ENCODE measurements at places on chromosomes 3 and 15.

GRCh38 chr3:72664184-72664975, 183.9 kb downstream of the SHQ1 start:
- no peak for DNase-seq

DNA sequence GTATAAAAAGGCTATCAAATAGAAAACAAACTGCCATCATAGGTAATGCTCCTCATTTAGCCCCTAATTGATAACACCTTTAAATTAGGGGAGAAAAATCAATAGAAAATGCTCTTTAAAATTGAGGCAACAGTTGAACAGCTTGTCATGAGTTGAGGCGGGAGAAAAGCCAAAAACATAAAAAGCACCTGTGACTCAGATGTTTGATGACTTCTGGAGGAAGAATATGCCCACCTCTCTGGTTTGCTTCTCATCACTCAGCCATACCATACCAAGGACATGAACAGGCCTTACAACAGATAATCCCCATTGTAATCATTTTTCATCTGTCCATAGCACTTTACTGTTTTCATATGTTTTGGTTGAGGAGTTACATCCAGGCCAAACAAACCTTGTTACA, 246.0 kb downstream of the MYRIP start:
- no peak for DNase-seq

DNA sequence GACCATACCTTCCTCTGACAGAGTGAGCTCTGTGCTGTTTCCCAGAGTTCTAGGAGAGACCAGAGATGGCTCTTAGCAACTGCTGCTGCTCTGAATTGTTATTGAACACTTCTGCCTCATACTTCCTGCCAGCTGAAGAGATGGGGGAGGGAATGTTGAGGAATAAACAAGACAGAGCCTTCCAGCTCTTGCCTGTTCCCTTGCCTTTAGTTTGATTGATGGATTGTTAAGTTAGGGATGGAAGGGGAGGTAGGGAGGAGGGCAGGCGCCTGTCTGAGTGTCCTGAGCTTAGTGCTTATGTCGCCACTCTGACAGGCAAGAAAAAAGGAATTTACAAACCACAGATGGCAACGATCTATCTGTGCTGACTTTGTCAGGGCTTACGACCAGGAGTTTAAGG, 42.8 kb downstream of the ZNF609 start:
- DNase-seq = peak; percentile 33

DNA sequence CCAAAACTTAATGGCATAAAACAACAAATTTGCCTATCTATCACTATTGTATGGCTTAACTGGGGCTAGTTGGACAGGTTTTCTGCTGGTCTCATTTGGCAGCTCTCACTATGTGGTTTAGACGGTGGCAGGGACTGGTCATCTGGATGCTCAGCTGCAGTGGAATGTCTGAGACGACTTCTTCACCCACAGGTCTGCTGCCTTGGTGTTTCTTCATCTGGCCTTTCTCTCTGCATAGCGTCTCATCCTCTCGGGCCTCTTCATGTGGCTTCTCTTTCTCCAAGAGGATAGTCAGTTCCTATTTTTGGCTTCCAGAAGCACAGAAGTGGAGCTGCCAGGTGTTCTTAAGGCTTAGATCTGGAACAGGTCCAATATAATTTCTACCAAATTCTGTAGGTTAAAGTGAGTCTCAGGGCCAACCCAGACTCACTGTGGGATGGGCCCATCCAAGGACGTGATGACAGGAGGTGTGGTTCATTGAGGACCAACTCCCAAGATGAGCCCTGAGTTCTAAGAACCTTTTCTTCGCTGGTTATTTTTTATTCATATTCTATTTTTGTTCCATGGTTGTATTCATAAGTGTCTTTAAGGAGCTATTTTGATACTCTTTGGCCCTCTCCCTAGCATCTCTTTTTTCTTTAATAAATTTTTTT, 18.6 kb downstream of the UBE2Q2 start:
- DNase-seq = no peak

DNA sequence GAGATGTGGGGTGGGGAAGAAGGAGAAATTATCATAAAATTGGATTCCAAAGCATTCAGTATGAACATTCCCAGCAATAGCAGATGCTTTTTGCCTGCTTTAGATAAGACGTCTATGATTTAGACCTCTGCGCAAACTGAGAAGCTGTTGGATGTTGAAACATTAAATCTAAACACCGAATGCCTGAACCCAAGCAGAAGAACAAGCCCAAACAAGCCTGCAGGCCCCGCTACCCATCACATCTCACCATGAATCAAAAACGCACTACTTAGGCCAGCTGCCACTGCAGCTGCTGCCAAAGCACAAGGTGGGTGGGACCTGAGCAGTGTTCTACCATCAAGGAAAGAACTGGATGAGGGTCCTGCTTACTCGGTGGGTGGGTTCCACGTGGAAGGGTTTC, 24.4 kb upstream of the THBS1 start:
- DNase-seq = no peak

- DNase-seq = no peak
Observed at GRCh38 chr15:81312790-81313543, 11.0 kb downstream of the STARD5 start.

DNA sequence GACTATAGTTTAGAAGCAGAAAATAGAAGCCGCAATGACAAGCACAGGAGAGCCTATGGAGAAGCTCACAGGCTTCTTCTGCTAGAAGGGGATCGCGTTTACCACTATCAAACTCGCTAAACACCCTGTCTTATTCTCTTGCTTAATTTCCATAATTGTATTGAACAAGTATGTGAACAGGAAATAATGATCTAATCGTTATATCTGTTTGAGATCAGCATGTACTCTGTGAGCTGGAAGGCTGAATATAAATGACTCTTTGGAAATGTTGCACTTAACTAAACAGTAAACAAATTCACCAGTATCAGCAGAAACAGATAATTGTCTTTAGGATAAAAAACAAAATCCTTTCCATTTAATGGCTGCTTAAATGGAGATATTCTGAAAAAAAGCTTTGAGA, 15.0 kb downstream of the NEK10 start:
- no peak for DNase-seq

DNA sequence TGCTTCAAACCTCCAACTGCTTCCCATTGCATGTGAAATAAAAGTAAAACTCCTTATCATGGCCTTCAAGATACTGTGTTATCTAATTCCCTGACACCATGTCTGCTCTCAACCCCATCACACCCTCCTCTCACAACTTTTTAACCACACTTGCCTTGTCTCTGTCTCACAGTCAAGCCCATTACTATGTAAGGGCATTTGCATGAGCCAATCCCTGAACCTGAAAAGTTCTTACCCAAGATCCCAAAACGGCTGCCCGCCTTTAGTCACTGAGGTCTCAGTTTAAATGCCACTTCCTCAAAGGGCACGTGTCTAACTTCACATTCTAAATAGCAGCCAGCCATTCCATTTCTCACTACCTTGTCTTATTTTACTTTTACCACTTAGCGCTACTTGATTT, 83.1 kb downstream of the SST start:
- DNase-seq = no peak

DNA sequence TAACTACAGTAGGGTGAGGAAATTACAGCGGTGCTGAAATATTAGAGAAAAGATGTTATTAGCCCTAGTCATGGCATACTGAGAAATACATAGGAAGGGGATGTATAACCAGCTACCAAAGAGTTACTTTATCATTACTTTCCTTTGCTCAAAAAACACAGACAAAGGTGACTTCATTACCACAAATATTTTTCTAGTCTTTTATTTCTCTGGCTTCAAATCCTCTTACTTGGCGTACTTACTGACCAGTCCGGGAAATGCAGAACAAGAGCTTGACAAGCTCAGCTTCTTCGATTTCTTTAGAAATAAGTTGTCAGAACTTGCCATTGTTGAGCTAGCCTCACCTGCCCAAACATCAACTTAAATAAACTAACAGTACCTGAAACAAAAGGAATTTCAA, 142.1 kb upstream of the TMCO5A start:
- no peak for DNase-seq

- DNase-seq = no peak
Observed at GRCh38 chr15:78880242-78880533, 7.5 kb downstream of the MORF4L1 start.

DNA sequence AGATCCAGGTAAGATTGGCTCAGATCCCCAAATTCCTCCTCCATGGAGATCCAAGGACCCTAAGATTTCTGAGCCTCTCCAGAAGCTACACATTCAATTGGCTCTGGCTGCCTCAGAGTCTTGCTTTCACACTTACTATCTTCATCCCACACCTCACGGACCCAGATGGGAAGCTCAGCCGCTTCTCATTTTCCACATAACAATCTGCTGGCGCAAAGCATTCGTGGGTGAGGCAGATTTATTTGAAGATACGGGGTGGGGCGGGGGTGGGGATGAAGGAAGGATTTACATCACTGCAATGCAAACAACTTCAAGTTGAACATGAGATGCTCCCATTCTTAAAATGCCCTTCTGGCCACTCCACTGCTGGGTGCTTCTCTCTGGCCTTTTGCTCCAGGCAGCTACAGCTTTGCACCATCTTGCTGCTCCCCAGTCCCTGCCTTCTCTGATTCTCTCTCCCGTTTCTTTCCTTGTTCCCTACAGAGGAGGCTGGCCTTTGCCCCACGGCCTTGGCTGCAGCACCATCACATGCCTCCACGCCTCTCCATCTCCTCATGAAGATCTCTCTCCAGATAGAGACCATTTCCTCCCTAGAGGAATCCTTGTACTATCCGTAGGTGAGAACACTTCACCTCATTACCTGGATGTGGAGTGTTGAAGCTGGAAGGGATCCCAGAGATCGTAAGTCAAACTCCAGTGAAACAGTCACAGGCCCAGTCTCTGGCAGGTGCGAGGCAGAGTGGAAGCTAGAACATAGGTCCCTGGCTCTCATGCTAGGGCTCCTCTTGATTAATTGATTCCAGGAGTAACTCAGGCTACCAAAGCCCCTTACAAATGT, 175.9 kb downstream of the RPLP1 start:
- no peak for DNase-seq

- no peak for DNase-seq
Observed at GRCh38 chr3:113630956-113631542, 65.4 kb downstream of the USF3 start.

- no peak for DNase-seq
Observed at GRCh38 chr3:161171639-161172552, 49.2 kb upstream of the NMD3 start.

- DNase-seq = no peak
Observed at GRCh38 chr3:53592862-53593261, 98.5 kb downstream of the CACNA1D start.

DNA sequence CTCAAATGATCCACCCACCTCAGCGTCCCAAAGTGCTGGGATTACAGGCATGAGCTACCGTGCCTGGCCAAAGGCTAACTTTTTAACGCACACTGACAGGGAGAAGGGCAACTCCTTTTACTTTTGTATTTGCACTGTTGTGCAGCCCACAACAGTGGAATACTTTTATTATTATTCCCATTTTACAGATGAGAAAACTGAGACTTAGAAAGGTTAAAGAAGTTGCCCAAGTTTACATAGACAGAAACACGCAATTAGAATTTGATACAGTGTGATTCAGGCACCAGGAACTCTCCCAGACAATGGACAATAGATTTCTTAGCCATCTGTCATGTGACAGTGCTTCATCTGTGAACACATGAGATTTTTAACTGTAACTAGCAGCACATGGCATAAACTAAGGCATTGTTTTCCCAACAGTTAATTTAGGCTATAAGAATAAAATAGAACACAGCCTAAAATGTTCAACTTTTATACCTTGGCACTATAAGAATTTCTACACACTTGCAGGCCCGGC, 18.8 kb downstream of the STAG1 start:
- DNase-seq = no peak

DNA sequence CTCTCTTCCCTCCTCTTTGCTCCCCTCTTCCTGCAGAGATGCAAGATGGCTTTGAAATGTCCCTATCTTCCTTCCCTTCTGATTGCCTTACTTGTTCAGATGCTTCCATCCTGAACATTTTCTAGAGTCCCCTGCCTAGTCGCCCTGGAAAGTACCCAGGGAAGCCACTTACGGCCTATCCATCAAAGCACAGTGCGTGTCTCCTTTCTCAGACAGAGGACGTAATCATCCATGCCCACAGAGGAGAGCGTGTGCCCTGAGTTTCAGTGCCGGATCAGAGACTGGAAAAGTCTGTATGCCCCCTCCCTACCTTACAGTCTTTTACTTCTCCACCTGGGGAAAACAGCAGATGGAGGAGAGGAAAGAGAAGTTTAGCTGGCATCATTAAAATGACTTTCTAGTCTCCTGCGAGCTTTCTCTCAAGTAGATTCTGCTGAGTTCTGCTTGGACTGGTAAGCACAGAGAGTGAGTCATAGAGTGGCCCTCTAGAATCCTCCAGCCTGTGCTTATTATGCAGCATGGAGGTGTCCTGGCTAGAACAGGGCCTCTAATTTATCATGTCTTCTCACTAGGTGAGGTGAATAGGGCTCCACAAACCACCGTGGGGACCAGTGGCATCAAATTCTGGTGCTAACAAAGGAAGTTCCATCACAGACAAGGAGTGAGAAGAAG, 114.6 kb downstream of the SLCO3A1 start:
- DNase-seq = no peak

DNA sequence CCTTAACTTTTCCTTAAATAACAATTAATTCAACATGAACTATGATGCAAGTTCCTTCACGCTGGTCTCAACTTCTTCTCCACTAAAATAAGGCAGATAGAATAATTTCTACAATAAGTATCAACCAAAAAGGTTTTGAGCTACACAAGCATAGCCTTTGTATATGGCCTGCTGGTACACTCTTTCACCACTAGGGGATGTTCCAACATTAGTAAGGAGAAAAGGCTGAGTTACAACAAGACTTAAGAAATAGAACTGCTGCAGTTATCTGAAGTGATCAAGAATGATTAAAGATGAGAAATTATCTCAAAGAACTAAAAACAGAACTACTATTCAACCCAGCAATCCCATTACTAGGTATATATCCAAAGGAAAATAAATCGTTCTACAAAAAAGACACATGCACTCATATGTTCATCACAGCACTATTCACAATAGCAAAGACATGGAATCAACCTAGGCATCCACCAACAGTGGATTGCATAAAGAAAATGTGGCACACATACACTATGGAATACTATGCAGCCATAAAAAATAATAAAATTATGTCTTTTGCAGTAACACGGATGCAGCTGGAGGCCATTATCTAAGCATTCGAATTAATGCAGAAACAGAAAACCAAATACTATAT, 14.4 kb downstream of the ATP13A3 start:
- peak; percentile 54 for DNase-seq

GRCh38 chr3:28915741-28916500, 364.9 kb upstream of the RBMS3 start:
- no peak for DNase-seq
